ENCODE measurements at places on chromosomes 16 and 17.

DNA sequence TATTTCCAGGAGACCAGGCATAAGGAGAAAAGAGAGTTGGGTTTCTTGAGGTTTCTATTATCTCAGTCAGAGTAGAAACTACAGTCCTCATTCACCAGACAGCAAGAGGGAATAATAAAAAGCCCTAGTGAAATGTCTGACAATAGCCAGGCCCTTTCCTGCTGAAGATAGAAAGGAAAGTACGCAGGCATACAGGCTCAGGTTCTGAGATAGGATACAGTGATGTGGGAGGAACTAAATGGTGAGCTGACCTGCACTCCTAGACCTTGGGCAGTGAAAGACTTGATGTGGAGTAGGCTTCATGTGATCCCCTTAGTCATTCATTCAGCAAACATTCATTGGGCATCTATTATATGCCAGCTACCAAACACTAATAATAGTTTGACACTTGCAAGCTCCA is 14.9 kb downstream of the ZNF821 start:
- no peak for DNase-seq

GRCh38 chr16:59683709-59684108 is 949.6 kb upstream of the GOT2 start:
- DNase-seq: no peak

DNA sequence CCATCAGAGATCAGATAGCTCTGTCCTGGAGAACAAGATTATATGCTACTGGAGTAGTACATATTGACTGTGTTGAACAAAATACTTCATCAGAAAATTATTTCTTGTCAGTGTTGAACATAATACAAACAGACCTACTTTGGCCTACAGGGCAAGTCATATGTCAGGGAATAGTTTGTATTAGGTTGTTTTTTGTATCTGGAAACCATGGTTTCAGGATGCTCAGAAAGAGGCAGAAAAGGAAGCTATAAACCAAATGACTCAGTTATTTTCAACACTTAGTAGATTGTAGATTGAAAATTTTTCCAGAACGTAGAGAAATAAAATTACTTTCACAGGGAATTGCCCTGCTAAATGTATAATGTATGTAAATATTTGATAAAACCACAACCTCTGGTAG is 198.4 kb downstream of the CYB561 start:
- DNase-seq: no peak

GRCh38 chr16:85982563-85982939 is 83.6 kb downstream of the IRF8 start:
- no peak for DNase-seq

DNA sequence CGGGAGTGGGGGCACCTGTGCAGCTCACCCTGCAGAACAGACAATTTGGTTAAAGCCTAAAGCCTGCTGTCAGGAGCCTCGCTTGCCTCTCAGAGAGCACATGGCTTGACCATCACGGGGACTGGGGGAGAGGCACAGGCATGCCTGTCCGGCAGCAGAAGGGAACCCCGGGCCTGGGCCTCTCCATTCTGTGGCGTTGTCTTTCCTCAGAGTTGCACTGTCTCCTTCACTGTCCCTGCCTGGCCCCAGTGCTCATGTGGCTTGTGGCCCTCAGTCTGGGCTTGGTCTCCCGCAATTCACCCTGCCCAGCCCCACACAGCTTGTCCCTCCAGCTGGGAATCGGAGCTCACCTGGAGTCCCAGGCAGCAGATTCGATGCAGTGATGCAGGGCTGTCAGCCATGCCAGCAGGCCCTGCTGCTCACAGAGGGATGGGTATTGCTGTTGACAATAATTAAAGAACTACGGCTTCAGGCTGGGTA is 189.9 kb downstream of the SEC14L1 start:
- no peak for DNase-seq

DNA sequence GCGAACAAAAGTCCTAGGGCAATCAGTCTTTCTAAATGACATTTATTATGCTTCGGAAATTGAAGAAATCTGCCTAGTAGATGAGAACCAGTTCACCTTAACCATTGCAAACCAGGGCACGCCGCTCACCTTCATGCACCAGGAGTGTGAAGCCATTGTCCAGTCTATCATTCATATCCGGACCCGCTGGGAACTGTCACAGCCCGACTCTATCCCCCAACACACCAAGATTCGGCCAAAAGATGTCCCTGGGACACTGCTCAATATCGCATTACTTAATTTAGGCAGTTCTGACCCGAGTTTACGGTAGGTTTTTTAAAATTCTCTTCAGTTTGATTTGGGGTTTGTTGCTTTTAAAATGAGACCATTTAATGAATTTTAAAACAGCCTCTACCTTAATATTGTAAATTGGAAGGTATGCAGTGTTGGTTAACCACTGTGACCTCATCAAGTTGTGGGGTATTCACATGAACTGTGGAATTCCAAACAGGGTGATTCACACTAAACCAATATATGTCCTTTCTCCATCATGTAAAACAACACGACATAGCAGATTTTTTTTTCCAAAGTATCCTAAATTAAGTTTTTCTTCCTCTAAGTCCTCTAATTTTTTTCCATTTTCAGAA is 6.2 kb upstream of the EVI2A start:
- no peak for DNase-seq

GRCh38 chr17:9209781-9210370 is 188.6 kb downstream of the NTN1 start:
- no peak for DNase-seq

DNA sequence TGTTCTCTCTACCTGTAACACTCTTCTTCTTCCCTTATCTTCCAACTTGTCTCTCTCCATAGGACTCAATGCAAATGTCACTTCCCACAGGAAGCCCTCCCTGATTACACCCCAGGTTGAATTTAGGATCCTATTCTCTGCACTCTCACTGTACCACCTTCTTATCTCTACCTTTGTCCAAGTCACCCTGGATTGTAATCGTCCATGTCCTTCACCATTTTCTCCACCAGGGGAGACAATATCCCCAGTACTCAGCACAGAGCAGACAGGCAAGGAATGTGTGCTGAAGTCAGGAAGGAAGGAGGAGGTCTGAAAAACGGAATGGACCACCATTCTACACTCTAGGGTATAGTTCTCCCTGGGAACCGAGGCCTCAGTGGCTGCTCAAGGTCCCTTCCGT is 14.2 kb downstream of the C16orf82 start:
- no peak for DNase-seq

- DNase-seq: no peak
Measured at GRCh38 chr16:1870365-1871082, 1.4 kb downstream of the MEIOB start.

DNA sequence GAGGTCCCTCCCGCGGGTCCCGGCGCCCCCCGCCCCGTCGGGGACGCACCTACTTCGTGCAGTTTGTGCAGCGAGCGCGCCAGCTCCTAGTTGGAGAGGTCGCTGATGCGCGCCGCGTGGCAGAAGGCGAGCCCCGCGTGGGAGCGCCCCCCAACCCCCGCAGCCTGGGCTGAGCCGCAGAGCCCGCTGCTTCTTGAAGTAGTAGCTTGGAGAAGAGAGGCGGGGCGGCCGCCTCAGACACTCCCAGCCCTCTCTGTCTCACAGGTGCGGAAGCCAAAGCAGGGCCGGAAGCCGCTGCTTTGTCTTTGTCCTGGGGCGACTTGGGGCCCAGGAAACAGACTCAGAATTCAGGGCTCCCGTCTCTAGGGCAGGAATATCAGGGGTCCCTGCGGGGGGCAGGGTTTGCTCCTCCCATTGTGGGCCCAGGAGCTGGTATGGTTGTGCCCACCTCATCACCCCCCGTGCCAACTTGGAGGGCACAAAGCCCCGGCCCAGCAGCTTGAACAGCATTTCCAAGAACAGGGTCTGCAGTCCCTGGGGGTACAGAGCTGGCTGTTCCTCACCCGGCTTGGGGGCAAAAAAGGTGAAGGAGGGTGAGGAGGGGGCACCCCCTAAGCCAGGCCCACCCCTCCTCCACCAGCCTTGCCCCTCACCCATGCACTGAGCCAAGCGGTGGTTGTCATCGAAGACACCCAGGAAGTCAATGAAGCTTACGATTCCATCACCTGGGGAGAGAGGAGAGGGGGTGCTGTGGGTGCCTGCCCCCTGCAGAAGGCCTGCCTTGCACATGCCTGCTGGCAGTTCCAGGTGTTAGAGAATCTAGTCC is 13.5 kb downstream of the SPATA32 start:
- DNase-seq: no peak

GRCh38 chr17:39576187-39576586 is 31.5 kb downstream of the NEUROD2 start:
- no peak for DNase-seq

GRCh38 chr17:74452841-74453661 is 13.4 kb upstream of the CD300A start:
- DNase-seq: no peak

DNA sequence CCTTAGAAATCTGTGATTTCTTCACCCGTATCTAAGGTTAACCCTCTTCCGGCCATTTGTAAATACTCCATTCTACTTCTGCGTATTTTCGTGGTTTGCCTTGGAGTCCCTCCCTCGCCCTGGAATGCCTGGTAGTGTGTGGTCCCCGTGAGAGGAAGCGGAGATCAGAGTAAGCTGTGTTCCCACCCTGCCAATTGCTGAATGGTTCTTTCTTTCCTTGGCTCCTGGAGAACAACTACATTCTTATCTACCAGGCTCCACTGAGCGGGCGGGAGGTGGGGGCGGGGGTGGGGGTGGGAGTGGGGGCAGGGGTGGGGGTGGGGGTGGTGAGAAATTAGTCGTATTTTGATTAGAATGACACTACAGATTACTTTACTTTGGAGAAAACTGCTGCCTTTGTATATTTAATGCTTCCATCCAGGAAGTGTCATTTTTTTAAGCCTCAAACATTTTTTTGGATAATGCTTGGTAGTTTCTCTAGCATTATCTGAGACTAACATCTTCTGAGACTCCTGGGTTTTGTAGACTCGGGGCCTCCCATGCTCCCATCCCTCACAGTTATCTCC is 20.9 kb upstream of the FASN start:
- no peak for DNase-seq

GRCh38 chr17:49022391-49022941 is 25.3 kb downstream of the IGF2BP1 start:
- DNase-seq: no peak

DNA sequence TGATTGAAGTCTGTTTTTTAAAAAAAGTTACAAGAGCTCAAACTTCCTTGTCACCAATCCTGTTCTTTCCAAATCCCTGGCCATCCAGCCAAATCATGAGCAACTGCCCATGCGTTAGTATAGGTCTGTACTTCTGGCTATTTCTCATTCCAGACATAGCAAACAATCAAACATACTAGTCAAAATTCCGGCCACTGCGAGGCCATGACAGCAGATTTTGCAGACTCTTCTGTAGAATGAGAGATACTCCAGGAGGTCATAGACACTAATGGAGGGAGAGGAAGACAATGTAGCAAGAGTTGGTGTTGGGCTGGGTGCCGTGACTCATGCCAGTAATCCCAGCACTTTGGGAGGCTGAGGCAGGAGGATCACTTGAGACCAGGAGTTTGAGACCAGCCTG is 50.9 kb downstream of the BCL7C start:
- DNase-seq: no peak

GRCh38 chr16:89300976-89301360 is 83.5 kb downstream of the ZNF778 start:
- DNase-seq: no peak

- DNase-seq: peak; percentile 18
Measured at GRCh38 chr16:11796227-11797165, 562 bp downstream of the ZC3H7A start.

DNA sequence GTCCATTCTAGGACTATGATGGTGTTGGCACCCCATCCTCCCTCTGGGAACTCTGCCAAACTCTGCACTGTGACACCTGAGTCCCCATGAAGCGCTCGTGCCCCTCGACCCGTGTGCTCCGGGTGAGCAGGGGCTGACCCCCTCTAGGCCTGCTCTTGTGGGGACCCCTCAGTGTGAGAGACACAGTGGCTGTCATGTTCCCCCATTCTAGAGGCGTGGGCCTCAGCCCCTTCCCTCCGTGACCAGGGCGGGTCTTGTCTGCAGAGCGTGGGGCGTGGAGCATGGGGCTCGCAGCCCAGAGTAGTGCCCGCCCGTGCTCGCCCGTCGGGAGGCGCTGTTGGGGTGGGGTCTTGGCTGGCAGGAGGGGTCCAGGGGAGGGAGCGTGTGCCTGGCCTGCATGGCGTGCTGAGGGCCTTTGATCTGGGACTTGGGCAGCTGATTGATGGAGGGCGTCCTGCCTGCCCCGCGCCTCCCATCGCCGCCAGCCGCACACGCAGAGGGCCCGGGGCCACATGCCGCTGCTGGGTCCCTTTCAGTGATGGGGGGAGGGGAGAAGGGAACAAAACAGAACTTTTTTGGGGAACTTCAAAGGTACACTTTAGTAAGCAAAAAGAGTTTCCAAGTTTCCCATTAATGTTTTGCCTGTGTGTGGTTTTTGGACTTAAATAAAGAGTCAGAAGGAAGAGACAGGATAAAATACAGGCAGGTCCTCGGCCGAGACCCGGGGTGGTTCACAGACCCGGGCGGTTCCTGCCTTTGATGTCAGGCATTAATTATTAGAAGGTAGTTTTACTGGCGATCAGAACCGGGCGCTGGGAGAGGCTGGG is 22.5 kb downstream of the CENPX start:
- DNase-seq: no peak

- no peak for DNase-seq
Measured at GRCh38 chr17:71032746-71033273, 863.5 kb downstream of the KCNJ2 start.

GRCh38 chr16:21083729-21084268 is 66.8 kb downstream of the DNAH3 start:
- DNase-seq: no peak

Measured in T1000 (cell line).